Activated T-helper 1 cell treated with Interleukin-2 at 50 U/mL for 16 hours (primary cell): ENCODE measurements at places on chromosomes 1 and 21.

DNA sequence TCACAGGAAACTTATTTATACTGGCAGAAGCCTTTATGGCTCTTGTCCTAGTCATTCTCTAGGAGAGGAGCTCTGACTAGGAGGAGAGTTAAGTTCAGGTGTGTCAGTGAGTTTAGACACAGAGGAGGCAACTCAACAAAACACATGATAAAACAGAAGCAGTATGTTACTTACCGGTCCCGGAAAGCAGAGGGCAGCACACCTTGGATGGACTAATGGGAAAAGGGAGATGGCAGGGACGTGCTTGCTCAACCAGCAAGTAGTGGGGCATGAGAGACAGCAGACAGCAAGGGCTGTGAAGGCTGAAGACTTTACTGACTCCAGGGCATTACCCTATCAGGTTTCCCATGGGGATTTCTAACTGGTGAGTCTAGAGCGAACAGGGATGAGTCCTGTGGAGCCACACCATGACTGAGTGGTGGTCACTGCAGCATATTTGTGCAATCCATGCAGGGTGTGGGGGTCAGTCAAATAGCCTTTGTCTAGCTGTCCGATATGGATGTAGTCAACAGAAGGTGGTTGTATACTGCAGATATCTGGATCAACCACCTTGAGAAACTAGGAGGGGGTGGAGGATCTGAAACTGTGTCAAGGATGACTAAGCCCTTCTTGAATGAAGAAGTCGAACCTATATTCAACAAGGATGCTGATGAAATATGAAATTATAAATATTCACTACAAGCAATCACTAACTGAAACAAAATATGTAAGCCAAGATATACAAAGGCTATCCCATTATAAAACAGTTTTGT lies 596.3 kb upstream of the CHRM3 start:
- no peak for DNase-seq

DNA sequence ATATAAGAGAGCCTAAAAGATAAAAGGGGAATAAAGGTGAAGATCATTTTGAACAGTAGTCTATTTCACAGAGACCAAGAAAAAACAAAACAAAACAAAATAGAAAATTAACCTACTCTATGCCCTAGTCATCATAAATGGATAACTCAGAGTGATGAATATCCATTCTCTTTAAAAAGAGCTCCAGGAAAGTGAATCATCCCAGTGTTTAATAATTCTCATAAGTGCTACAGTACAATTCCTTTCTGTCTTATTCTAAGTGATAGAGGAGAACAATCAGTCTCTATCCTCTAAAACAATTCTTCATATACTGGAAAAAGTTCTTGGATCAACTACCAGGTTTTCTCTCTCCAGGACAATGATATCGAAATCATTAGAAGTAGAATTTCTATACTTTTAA lies 45.8 kb downstream of the GDAP2 start:
- no peak for DNase-seq

GRCh38 chr1:162977944-162978568 lies 91.1 kb upstream of the RGS4 start:
- DNase-seq: no peak

GRCh38 chr1:102790997-102791396 lies 317.3 kb downstream of the COL11A1 start:
- DNase-seq: no peak

- no peak for DNase-seq
Observed at GRCh38 chr21:42146273-42146805, 72.6 kb upstream of the ABCG1 start.

DNA sequence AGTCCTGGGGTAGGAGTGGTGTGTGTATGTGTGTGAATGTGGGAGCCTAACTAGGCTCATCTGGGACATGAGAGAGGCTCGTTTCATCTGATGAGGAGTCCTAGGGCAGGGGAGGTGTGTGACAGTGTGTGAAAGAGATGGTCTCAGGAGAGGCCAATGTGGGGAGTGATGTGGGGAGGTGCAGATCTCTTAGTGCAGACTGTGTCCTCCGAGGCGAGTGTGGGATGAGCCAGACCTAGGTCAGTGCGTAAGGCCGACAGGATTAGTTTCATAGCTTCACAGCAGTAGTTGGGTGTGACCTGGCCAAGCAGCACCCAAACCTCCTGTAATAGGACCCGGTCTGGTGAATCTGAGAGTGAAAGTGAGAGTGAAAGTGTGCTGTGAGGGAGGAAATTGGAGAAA lies 94.7 kb downstream of the LIPI start:
- no peak for DNase-seq

- DNase-seq: no peak
Observed at GRCh38 chr1:108686614-108687313, 5.3 kb upstream of the PRPF38B start.

DNA sequence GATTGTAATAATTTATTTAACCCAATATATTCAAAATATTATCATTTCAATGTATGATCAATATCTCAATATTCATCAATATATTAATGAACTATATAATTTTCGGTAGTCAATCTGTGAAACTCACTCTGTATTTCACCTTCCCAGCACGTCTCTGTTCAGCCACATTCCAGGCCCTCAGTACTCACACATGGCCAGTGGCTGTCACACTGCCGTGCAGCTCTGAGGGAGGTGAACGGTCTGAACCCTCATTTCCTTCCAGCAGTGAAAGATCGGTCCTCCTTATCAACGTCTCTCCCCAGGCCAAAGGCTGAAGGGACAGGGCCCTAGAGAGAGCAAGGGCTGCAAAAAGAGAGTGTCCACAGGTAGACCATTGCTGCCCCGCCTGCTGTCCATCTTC lies 39.5 kb upstream of the ZNF124 start:
- no peak for DNase-seq

- no peak for DNase-seq
Observed at GRCh38 chr21:31557421-31558188, 101.9 kb upstream of the SOD1 start.

DNA sequence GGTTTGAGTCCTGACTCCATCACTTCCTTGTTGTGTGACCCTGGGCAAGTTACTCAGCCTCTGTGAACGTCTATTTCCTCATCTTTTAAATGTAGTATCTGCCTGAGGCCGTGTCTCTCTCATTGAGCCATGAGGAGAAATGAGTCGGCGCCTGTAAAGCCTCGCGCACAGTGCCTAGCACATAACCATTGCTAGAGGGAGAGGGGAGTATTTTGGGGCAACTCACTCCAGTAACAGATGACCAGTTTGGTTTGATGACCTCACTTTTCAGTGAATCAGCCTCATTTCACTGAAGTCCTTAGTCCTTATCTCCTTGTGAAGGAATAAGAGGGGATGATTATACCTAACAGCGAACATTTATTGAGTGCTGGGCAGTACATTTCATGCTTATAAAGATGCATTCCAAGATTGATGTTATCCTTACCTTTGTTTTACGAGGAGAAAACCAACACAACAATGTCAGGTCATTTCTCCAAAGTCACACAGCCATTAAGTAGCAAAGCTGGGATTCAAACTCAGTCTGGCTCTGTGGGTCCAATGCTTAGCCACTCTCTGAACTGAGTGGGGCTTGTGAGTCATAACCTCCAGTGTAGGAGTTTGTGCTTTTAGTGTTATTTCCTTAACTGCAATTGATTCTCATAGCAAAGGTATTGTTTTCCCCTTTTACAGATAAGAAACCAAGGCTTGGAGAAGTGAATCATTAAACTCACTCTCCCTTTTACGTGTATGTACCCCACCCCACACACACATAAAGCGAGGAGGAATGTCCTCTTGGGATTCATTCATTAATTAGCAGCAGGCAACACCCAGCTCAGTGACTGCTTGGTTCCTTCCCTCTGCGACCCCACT lies 25.9 kb downstream of the KCNC4 start:
- no peak for DNase-seq

GRCh38 chr1:190478149-190479049 lies 735 bp upstream of the BRINP3 start:
- no peak for DNase-seq

DNA sequence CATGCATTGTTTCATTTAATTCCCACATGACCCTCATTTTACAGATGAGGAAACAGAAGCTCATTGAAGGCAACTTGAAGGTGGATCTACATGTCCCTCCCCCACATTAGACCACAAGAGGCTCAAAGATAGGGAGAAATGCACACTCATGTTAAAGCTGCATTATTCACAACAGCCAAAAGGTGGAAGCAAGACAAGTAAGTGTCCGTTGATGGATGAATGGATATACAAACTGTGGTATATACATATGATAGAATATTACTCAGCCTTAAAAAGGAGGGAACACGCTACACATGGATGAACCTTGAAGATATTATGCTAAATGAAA lies 149.7 kb upstream of the JUN start:
- no peak for DNase-seq

GRCh38 chr1:83854456-83854855 lies 144.5 kb downstream of the TTLL7 start:
- DNase-seq: no peak

GRCh38 chr1:119703666-119704450 lies 7.9 kb upstream of the PHGDH start:
- DNase-seq: no peak

DNA sequence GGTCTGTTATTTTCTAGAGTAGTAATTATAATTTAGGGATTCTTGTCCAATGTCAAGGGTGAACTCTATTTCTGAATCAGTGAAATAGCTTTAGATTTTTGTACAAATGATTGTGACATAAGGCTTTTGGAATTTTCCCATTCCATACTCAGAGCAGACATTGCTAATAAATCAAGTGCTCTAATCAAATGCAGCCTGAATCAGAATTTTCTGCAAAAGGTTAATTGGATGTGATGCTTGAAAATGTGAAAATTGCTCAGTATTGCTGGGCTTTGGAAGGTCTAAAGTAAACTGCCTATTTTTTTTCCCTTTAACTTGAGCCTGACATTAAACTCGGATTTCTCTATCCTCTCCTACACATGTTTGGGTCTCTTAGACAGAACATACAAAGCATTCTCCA lies 23.2 kb downstream of the SGIP1 start:
- no peak for DNase-seq

GRCh38 chr1:91556556-91556955 lies 55.9 kb downstream of the CDC7 start:
- DNase-seq: no peak

- DNase-seq: no peak
Observed at GRCh38 chr1:65362545-65362944, 53.2 kb downstream of the DNAJC6 start.

- DNase-seq: no peak
Observed at GRCh38 chr1:67937651-67938050, 104.4 kb upstream of the GNG12 start.

DNA sequence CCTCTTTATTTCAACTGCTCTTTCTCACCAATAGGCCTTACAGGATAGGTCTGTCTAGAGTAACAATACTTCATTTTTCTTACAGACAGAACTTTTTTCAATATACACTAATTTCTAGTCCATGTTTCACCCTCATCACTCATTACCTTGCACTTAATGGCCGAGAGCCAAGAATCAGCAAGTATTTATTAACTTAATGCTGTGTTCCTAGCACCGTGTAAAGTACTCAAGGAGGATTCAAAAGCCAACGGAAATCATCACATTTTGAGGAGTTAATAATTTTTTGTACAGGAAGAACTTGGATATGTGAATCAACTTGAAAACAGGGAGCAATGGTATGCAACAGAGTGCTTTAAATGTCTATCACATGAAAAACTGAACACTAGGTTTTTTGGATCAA lies 102.0 kb downstream of the PTPN14 start:
- no peak for DNase-seq

GRCh38 chr1:2632561-2633361 lies at the start of gene MMEL1:
MMEL1 (minus strand) TSS chr1:2633016; CDS start chr1:2629484, 3,532 bp downstream.
- no peak for DNase-seq

DNA sequence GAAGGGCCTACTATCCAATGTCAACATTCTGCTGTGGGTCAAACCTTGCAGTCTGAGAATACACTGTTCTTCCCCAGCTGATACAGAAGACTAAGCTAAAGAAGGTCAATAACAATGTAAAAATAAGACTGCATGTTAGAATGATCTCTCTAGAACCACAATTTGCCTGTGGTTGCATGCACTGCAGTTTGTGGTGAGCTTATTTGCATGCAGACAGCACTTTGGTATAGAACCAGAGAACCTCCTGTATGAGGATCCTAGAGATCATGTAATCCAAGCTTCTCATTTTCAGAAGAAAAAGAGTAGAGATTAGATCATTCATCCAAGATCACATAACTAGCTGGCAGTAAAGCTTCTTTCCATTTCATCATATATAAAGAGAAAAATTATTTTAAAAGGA lies 15.8 kb downstream of the SYNJ1 start:
- DNase-seq: no peak

GRCh38 chr21:29949991-29950390 lies 10.2 kb upstream of the GRIK1 start:
- DNase-seq: no peak

DNA sequence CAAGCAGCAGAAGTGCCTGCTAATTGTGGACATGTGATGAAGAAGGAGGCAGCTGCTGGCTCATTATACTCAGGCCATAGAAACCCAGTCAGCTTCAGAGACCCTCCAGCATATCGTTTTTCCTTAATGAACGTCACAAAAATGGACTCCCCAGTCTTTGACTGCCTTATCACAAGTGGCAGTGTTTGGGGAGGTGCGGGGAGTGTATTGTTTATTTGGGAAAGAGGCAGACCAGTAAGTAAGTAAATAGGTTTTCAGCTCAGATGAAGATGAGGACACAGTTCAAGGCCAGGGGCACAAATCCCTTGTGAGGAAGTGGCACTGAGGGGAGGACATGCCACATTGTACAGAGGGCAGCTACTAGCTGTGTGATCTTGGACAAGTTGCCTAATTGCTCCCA lies 43.5 kb upstream of the NRDC start:
- DNase-seq: no peak

GRCh38 chr1:67601539-67601938 lies 83.5 kb upstream of the GADD45A start:
- no peak for DNase-seq

- no peak for DNase-seq
Observed at GRCh38 chr1:232984577-232985425, 34.4 kb downstream of the NTPCR start.

DNA sequence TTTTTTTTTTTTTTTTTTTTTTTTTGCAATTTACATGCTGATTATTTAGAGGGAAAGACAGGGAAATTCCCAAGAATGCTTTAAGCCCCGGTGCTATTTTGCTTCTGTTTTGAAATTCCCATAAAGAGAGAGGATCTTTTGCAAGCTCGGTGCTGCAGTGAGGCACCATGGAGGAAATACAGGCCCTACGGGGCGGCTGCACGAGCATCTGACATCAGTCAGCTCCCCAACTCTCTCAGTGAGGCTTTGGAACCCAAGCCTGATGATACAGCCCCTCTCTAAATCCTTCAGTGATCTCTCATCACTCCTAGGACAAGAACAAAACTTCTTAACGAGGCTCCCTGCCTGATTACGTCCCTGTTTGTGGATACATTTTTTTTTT lies 791 bp upstream of the CHI3L1 start:
- no peak for DNase-seq

DNA sequence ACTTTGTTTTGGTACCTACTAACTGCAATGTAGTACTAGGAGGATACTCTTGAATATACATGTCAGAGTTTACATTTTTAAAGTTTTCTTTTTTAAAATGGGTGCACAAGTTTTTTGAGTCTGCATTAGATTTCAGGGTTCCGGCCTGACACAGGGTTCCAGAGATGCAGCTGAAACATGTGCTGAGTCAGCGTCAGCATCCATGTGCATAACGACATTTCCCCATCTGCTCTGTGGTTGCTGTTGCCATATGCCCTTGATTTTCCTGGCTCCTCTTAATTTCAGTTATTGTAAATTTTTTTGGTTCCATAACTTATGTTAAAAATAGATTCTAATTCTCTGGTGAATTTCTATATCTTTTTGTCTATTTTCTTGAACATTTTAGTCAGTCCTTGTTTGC lies 12.3 kb upstream of the METTL13 start:
- no peak for DNase-seq
